ENCODE measurements at places on chromosomes 7 and 10.

DNA sequence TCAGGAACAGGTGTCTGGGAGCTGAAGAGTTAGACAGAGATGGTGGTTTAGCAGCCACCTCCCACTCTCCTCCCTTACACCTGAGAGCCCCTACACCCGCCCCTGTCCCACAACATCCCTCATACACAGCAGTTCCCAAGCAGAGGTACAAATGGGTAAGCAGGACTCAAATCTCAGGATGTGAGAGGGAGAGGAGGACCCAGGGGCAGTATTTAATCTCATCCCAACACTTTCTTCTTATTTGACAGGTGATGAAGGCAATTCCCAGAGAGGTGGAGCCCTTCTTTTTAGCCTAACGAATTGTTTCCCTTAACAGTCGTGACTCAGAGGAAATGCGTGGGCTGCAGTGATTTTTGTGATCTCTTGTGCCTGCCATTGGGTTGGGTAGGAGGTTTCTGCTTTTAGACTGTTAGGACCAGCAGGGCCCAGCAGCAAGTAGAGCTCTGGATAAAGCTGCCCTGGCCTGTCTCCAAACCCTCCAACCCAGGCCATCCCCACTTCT, 191.3 kb downstream of the HECW1 start:
- no peak for DNase-seq

GRCh38 chr7:138354066-138354465, 106.0 kb upstream of the TRIM24 start:
- no peak for DNase-seq

- DNase-seq = no peak
Observed at GRCh38 chr7:45456105-45456504, 118.1 kb upstream of the ADCY1 start.

DNA sequence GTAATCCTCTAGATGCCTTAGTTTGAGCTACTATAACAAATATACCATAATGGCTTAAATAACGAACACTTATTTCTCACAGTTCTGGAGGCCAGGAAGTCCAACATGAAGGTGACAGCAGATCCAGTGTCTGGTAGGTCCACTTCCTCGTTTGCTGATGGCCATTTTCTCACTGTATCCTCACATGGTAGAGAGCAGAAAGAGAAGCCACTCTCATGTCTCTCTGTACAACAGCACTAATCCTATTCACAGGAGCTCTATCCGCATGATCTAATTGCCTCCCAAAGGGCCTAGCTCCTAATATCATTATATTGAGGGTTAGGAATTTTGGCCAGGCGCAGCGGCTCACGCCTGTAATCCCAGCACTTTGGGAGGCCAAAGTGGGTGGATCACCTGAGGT, 10.2 kb downstream of the HIBADH start:
- no peak for DNase-seq

DNA sequence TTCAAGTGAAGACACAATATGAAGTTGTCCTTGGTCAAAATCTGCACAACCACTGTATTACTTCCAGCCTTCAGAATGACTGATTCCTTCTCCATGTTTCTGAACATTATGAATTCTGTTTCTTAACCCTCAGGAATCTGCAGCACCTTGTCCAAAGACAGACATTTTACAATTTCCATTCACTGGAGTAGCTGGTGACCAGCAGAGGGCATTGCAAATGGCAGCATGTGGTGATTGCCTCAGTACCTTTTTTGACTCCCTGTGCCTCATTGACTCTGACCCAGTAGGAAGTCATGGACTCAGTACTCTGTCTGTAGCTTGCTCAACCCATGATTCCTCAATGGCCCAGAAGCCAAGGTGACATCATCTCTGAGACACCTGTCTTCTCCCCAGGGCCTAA, 879 bp upstream of the VPS41 start:
- DNase-seq = no peak

DNA sequence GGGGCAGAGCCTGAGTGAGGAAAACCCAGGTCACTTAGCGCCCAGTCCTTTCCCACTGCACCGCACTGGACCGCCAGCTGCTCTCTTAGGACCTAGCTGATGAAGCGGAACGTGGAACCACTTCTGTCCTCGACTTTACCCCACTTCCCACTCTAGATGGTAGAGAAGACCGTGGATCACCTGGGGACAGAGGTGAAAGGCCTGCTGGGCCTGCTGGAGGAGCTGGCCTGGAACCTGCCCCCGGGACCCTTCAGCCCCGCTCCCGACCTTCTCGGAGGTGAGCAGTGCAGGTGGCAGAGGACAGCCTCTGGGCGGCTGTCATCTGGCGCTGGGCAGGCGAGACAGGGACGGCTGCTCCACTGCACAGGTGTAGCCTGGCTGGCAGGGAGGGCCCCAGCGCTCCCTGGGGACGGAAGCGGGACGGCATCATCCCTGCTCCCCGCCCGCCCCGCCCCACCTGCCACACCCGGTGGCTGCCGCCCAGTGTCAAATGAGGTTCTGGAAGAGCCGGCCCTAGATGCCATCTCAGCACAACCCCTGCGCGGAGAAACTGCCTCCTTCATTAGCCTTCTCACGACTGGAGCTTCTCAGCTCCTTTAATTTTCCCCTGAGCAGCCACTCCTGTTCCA, 11.7 kb downstream of the PLAC9 start:
- DNase-seq = no peak

DNA sequence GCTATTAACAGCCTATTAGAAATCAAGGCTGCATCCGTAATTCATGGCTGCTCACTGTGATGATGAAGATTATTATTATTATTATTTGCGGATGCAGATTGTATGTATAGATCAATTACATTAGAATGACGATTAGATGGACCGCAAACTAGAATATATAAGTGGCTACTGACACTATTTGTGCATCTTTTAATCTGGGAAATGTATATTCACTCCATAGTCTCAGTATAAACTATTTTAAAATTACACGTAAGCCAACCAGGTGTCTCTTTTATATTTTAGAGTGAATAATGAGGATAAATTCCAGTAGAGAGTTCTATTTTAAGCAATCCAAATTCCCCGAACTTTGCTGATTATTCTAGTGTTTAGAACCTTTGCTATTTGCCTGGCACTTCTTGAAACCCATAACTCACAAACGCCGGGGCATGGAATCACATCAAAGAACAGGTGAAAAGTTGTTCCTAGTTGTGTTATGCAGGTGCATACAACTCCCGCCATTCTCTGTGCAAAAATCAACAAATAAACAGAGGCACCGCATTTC, 509 bp upstream of the ING3 start:
- DNase-seq = no peak

GRCh38 chr7:144390481-144390880, 13.0 kb downstream of the NOBOX start:
- no peak for DNase-seq

GRCh38 chr7:80213814-80214213, 79.2 kb downstream of the GNAI1 start:
- DNase-seq = no peak

Measured in amniotic stem cell (primary cell).